ENCODE measurements at places on chromosomes 7 and 10.

DNA sequence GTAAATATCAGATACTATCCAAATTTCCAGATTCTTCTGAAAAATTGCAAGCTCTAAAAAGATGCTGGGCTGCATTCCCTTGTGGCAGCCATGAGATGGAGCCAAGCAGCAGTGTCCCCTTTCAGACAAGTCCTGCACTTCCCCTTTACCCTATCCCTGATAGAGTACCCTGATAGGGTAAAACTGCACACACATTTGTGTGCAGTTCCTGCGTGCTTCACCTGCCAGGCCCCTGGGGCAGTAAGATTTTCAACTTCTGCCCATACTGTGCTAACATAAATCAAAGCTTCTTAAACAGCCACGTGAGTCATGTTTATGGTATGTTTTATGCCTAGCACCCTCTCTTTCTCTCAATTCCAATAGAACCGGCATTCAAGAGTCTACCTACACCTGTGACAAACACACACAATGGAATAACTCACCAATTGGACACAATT is 52.2 kb downstream of the IFIT5 start:
- peak; percentile 36 for DNase-seq

DNA sequence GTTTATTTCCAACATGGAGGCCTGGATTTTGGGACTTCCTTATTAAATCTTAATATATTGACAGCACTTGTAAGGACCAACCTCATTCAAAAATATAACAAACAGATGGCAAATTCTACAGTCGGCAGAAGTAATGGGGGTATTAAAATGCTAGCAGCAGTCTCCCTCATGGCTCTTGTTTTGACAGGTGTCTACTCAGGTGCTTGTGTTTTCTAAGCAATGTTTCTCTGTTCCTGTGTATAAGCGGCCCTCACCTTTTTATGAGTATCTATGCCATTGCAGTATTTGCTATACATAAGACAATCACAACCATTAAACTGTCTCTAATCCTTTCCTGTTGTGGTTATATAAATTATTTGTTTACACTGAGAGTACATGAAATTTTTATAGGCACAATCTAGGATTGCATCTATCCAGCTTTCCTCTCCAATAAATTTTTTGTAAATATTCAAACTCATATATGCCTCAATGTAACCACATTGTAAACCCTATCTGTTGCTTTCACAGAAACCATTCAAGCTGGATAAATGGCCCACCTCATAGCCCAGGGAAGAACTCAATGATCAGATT is 65.4 kb upstream of the LRRTM3 start:
- DNase-seq: no peak

DNA sequence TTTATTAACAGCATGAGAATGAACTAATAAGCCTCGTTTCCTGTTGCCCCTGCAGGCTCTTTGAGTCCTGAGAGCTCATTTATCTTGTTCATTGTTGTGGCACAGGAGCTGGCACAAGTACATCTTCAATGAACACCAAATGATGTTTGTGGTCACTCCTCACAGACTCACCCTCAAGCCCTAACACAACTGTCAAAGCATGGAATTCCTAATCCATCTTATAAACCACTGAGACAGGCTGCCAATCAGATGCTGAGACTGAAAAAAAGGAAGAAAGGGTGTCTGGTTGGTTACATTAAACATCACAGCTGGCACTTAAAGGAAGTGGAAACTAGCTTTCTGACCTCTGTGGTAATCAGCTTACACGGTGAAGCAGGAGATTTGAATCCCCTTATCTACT is 7.7 kb upstream of the CCDC172 start:
- DNase-seq: peak; percentile 19

GRCh38 chr7:130092598-130092997 is 22.3 kb downstream of the KLHDC10 start:
- DNase-seq: no peak

Measured in SJCRH30 (cell line).